ENCODE measurements at places on chromosomes 3 and 15.

DNA sequence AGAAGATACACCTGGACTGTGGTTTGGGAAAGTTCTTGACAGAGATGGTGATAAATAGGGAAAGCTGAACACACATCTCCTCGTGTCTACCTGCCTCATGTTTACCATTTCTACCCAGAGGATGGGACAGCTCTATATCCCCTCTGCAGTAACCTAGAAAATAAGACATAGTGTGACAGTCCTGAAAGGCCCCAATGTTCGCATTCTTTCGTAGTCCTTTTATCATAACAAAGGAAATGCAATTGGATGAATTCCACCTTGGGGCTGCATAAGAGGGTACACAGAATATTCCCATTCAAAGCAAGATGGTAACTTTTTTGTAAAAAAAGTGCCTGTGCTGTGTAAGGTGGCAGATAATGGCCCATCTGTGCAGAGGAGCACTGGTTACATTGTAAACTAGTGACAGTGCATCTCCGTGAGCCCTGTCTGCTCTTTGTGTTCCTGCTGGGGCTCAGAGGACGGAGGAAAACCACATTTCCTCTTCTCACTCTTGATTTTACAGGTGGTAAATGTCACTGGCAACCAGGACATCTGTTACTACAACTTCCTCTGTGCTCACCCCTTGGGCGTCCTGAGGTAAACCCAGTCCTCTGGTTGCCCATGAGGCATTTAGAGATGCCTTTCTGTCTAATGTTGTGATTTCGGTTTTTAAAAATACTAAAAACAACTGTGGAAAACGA, 74.3 kb downstream of the SIDT1 start:
- DNase-seq: no peak

DNA sequence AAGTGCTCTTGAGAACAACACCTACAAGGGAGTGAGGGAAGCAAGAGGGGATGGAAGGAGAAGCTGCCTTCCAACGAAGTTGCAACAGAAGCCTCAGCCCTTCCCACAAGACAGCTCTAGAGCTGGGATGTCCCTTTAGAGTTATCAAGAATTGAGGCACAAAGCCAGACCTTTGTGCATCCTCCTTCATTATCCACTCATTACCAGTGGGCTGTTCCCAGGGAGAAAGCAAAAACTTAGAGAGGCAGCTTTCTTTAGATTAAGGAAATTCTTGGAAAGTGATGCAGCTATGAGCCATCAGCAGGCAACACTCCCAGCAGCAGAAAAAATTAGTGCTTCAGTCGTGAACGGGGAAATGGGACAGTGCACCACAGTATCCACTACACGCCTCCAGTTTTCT, 10.6 kb upstream of the CD96 start:
- no peak for DNase-seq

DNA sequence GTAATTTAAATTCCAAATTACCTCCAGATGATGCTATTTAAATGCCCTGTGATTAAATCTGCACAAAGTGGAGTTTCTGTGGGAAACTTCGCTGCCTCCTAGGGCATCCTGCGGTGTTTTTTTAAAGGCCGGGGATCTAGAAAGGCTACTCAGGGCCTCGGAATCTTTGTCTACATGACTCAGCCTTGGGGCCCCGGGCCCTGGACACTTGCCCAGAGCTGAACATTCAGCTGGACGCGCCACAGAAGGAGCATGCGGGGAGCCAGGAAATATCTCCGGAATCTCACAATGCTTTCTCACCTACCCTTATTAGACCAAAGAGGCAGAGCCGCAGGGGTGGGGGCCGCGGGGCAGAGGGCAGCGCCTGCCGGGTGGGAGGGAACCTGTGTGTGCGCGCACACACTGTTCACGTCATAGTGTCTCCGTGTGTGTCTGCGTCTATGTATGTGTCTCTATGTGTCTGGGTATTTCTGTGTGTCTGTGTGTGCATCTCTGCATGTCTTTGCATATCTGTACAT, 145.5 kb upstream of the TPM1 start:
- peak; percentile 87 for DNase-seq

DNA sequence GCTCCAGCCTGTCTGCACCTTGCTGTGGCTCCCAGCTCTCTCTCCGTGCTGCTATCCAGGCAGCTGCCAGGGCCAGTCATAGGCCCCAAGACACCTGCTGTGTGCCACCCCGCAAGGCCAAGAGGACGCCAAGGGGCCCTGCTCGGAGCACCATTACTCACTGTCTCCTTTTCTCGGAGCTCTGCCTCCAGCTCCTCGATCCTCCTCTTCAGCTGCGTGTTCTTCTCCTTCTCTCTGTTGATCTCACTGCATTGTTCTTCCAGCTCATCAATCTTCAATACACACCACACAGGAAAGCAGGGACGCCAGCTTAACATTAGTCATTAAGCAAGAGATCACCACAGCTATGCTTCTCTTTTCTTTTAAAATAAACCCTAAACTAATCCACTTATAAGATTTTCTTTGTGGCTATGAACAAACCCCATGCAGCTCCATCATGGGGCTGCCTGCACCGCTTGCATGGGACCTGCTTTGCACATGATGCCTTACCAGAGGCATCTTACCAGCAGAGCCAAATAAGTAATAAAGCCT, 42.6 kb downstream of the WHAMM start:
- DNase-seq: no peak

DNA sequence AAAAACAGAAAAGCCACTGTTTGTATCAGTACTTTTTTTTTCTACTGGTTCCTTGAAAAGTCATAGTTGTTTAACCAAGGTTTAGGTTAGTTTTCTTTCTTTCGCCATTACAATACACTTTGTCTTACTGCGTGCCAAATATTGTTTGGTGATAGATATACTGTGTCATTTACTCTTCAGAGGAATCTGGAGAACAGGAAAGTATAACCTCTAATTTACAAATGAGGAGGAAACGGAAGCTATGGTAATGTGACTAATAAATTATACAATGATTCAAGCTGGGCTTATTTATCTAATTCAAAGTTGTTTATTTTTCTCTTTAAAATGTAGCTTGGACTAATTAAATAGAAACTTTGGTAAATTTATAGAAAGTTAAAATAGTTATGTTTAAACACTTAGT, 96.2 kb upstream of the ROBO2 start:
- DNase-seq: no peak

DNA sequence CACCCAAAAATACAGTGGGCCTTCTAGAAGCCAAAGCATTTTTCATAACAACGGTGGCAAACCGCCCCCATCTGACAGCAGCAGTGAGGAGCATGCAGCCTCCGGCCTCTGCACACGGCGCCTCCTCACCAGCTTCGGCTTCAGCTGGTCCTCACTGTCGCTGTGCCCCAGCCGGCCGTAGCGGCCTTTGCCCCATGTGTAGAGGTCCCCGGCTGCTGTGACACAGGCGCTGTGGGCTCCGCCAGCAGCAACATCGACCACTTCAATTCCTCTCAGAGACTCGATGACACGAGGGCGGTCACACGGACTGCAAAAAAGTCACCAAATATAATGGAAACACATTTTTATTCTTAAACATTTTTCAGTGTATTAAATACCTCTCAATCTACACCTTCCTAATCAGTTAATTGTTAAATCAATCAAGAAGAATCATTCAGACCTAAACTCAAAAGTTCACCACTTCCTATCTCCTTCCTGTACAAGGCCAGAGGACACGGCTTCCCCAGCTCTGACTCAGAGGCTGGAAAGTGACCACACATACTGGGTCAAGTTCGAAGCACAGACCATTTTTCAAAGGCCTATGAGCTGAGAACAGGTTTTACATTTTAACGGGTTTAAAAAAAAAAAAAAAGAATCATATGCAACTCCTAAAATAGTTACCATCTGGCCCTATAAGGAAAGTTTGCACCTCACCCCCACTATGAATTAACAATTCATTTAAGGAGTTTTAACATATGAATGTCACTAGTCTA, 33.6 kb upstream of the OCA2 start:
- DNase-seq: peak; percentile 87

DNA sequence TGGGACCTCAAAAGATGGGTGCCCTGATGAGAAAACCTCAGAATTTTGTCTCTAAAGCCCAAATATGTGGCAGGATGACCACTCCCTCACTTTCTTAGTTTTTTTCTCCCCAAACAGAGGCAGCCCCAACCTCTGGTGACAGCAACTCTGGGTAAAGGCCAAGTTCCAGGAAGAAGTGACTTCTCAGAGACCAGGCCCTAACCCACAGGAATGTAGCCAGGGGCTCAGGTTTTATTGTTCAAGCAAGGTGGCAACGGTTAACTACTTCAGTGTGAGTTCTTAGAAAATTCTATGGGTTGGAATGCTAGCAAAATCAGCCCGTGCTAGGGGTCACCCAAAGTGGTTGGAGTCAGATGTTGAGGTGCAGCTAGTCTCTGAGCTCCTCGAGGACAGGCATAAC, 5.1 kb upstream of the DNAJA4 start:
- no peak for DNase-seq

DNA sequence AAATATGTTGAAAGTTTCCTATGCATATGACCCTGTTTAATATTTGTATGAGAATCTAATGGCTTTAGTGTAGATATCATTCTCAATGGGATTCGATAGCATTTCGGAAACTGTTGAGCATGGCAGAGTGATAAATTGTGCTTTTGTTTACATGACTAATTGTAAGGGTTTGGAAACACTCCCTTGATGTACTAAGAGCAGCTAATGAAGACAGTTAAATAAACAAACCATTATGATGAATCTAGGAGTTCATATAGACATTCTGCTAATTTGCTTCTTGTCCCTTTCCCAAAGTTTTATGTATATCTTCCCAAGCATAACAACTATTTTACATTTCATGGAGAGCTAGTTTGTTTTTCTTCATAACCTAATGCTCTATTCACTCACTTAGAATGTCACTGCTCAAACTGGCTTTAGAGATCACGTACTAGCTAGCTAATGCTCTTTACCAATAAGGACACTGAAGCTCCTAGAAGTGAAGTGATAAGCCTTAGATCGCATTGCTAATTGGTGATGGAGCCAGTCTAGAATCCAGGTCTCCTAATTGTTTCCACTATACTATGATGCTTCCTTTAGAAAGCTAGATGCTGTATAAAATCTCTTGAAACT, 140.8 kb downstream of the TP63 start:
- DNase-seq: no peak

GRCh38 chr3:105322570-105323273, 44.0 kb upstream of the ALCAM start:
- no peak for DNase-seq

DNA sequence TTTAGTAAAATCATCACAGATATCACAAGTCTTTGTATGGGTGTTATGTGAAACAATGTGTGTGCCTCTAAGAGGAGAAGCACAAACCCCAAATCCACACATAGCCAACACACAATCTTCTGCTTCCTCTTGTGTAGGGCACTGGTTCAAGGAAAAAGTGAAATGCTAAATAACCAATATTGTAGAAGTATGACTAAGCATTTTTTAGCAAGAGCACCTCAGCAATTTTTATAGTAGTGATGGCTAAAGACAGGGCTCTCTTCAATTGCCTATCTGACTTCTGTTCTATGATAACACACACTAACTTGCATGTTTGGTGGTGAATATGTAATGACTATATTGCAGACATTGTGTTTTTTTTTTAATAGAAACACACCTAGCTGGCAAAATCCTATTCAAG, 997.9 kb upstream of the ALCAM start:
- DNase-seq: no peak

DNA sequence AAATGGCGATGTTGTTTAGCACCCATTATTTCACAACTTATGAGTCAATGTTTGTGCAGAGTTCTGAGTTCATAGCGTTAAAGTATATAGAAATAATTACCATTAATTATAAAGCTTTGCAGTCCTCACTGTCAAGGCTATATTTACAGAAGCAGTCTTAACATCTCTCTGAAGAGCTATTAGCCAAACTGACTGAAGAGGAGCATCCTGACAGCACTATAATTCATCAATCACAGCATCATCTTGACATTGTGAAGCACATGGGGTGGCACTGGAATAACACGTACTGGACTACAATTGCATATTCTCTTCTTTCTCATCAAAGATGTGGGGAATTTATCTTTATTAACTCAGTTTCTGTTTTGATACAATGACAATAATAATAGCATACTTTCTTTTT, 260.6 kb upstream of the MME start:
- no peak for DNase-seq

DNA sequence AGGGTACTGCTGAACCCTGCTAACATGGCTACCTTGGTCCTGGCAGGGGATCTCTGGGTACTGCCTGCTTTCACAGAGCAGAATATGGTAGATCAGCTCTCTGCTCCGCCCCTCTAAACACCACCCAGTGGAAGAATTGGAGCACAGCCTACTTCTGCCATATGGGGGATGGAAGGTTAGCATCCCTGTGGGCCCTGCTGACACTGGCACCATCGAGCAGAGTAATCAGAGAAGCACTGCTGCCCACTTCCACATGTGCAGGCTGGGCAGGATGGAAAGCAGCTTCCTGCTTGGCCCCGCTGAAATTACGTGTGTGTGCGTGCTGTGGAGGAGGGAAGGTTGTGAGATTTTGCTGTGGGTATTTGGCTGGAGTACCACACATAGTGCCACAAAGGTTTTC, 24.8 kb downstream of the CCR1 start:
- DNase-seq: no peak

- DNase-seq: no peak
Observed at GRCh38 chr3:183253528-183254486, 754 bp downstream of the B3GNT5 start.

- DNase-seq: peak; percentile 64
Observed at GRCh38 chr3:52339612-52340011, 23.5 kb downstream of the DNAH1 start.

- no peak for DNase-seq
Observed at GRCh38 chr3:175434561-175434960, 575.4 kb downstream of the NAALADL2 start.

GRCh38 chr3:148953094-148953493, 38.2 kb upstream of the GYG1 start:
- DNase-seq: no peak

- DNase-seq: no peak
Observed at GRCh38 chr15:67820992-67821783, 4.1 kb upstream of the SKOR1 start.

DNA sequence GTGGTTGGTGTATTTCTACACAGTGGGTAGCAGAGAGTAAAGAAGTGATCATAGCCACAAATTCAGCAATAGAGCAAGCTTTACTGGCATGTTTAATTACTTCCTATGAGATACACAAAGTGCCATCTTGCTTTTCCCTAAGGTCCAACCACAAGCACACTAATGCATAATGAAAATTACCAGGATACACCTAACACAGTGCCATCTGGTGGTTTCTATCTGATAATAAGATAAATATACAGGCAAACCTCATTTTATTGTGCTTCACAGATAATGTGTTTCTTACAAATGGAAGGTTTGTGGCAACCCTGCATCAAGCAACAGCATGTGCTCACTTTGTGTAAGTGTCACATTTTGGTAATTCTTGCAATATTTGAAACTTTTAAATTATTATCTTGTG, 223.0 kb downstream of the NSUN3 start:
- DNase-seq: no peak

DNA sequence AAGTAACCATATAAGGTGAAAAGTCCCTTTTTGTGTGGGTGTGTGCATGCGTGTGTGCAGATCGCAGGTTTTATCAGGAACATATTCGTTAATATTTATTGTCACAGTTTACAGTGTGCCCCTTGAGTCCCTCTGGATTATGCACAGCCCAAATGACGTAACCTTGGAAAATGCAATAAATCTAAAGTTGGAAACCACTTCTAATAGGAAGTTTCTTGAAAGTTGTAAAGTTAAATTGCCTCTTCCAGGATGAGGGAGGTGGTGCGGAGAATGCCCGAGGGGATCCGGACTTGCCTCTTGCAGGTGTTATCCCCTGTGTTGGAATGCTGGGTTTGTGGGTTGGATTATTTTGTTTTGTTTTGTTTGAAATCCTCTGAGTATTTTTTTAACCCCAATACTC, 143.3 kb downstream of the CMSS1 start:
- no peak for DNase-seq

- DNase-seq: no peak
Observed at GRCh38 chr15:96316953-96317629, 13.4 kb upstream of the NR2F2 start.

- DNase-seq: no peak
Observed at GRCh38 chr15:63532307-63532744, 27.9 kb downstream of the USP3 start.

Data from foreskin melanocyte (primary cell).